ENCODE measurements at places on chromosomes 1 and 21.

DNA sequence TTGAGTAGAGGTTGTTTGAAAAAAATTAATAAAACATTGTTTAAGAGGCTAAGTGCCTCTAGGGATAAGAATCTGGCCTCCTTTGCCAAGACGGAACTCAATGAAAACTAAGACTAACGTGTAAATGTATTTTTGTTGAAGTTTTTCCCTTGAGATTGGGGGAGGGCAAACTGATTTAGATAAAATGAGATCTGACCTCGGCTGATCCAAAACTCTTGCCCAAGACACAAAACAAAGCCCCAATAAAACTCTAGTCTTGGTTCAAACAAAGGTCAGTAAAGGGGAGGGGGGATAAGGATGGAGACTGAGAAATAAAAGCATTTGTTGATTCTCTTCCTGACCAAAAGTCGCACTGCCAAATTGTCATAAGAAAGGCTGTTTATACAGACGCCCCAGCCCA lies 134.8 kb upstream of the DPT start:
- DNase-seq, result no peak

GRCh38 chr1:237953238-237953637 lies 62.5 kb upstream of the ZP4 start:
- DNase-seq, result no peak

GRCh38 chr1:224196813-224197600 lies 14.0 kb downstream of the DEGS1 start:
- DNase-seq, result no peak

- DNase-seq, result no peak
These were observed 7.8 kb downstream of the CHRNB2 start for GRCh38 chr1:154575147-154575927.

GRCh38 chr1:29270929-29271521 lies 34.7 kb downstream of the PTPRU start:
- no peak for DNase-seq

- DNase-seq, result no peak
These were observed 6.5 kb downstream of the CCSAP start for GRCh38 chr1:229336345-229336744.
